ENCODE measurements at places on chromosomes 13 and 19.
A peak's percentile ranks its signal among the peaks of the same experiment; 100 is the strongest.

GRCh38 chr19:474126-475078 lies 13.6 kb upstream of the SHC2 start:
- no peak for DNase-seq

DNA sequence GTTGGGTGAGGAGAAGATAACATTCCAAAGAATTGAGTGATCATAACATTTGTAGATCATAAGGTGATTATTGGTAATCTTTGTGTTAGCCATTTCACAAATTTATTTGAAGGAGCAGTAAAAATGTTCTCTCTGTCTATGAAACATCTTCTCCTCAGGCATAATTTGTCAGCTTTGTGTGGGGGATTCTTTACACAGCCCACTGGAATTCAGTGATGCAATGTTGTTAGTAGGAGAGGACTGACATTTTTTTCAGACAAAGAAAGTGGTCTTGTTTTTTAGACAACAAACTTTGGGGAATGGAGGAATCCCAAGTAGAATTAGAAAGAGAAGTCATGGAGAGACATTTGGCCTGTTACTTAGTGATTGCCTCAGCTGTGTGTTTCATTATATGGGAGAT lies 100.3 kb downstream of the ITGBL1 start:
- DNase-seq: no peak

DNA sequence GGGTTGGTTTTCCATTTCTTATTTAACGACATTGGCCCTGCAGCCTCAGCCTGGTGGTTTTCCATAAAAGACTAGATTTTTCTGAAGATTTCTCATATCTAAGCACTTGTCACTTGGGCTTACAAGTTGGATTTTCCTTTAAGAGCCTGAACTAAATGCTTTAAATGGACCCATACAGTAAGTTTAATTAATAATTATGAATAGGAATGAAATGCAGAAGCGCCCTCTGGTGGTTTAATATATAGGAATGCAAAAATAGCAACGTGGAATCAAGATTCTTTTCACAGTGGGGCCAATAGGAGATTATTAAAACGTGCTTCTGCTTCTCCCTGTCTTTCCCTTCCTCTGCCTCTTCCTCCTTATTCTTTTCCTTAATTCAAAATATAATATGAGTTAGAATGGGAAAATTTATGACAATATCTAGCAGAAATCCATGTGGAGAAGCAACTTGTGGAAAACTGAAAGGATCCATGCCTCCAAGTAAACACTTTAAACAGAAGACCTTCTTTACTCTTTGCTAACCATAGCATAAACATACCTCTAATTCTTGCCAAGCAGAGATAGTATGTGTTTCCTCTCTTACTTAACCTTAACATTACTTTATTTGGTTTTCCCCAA lies 324.0 kb downstream of the GPC5 start:
- peak; percentile 15 for DNase-seq

- DNase-seq: peak; percentile 28
Measured at GRCh38 chr19:39497996-39498797, 550 bp upstream of the DLL3 start.

DNA sequence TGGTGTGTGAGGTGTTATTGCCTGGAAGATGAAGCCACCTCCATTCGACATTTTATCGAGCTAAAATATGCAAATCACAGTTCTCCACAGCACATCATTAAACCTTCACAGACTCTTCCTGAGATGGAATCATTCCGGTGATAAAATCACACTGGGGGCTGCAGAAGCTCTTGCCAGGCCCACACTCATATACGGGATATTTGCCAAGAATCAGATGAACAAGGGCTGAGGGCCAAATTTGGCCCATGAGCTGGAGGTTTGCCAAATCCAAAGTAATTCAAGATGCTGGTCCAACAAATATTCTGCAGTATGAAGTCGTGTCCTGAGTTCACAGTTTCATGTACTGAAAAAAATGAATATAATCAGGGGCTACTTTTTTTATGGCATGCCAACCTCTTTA lies 16.7 kb upstream of the RXFP2 start:
- no peak for DNase-seq

- DNase-seq: no peak
Measured at GRCh38 chr19:14102756-14103155, 12.2 kb upstream of the SAMD1 start.

DNA sequence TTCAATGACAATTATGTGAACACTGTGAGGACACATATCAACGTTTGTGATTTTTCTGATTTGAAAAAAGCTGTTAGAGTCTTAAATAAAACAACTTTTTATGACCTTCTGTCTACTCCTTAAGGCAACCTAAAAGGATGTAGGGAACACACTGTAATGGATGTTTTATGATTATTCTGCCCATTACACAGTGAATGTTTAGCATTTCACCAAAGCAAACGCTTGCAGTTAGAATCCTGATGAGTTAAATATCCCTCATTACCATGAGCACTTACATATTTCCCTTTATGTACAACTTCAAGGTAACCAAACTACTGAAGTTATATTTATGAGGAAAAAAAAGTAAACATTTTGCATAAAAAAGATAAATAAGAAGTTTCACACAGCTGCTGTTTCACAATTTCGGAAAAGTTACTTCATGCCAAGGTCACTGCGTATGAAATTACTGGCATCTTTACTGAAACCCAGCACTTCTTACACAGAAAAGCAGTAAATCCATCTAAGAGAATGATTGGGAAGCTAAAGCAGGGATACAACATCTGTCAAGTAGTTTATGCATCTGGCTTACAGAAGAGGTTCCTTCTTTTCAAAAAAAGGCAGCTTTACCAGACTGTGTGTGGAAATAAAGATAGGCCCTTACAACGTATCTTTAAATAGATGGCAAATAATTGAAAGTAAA lies 733.7 kb upstream of the ATXN8OS start:
- no peak for DNase-seq

- DNase-seq: no peak
Measured at GRCh38 chr19:3738477-3739220, 22.8 kb downstream of the APBA3 start.

GRCh38 chr19:38759590-38760003 lies 13.7 kb downstream of the LGALS7 start:
- peak; percentile 55 for DNase-seq

DNA sequence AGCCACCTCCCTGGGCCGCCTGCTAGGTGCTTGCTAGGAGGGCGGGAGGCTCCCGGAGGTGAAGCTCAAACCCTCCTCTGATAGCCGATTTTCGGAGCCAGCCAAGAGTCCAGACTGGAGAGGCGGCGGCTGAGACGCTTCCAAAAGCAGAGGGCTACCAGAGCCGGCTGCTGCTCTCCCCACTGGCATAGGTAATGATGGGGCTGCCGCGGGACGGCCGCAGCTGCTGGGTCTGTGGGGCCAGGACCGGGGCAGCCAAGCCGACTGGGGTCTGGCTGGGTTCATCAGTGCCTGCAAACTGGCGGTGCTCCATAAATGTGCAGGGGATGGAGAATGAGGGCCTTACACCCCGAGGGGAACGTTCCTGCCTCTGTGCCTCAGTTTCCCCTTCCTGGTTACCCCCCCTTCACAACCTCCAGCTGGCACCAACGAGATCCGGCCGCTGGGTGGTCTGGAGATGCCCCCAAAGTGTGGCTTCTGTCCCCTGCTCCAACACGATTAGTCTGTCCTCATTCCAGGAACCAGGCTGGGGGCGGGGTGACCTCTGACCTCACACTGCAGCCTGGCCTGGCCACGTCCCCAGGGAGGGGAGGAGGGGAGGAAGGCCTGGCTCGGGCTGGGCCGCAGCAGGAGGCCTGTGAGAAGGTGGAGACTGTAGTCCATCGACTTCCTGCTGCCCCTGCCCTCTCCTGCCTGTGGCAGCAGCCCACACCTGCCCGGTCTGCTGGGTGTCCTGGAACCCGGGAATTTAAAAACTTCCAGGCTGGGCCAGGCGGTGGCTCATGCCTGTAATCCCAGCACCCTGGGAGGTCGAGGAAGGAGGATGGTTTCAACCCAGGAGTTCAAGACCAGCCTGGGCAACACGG lies 3.8 kb upstream of the WDR18 start:
- DNase-seq: peak; percentile 33

DNA sequence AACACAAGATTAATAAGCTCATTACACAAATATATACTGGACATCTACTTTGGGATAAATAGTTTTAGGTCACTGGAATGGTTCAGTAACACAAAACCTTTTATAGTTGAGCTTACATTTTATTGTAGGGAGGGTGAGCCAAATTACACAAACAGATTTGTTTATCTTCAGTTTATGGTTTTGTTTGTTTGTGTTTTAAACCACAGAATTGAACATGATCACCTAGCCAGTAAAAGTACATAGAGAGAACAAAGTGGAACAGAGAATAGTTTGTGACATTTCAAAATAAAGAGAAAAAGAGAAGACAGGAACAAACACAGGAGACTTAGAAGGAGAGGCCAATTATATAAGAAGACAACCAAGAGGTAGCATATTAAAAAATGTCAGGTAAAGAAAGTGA lies 1930.2 kb upstream of the PCDH20 start:
- no peak for DNase-seq

Measured in inflammatory macrophage treated with lipopolysaccharide for 4 hours (primary cell).